ENCODE measurements at places on chromosomes 2 and 18. TPM values are rescaled to one million over a fixed set of nuclear protein-coding genes. Genes with fewer than 3 reads are reported as not detected.

The SETBP1 gene
- 0.08 TPM for total RNA-seq

The MOGAT1 gene
- total RNA-seq = not detected

The RAB17 gene
- total RNA-seq = 65.1 TPM

The PARD3B gene
- 3.9 TPM for total RNA-seq

The APOB gene
- not detected for total RNA-seq

The SMYD5 gene
- 45.9 TPM for total RNA-seq

The MEP1B gene
- total RNA-seq = not detected

The RDH14 gene
- total RNA-seq = 18.7 TPM

The FSHR gene
- total RNA-seq = not detected

The SERPINB3 gene
- total RNA-seq = not detected

The HOXD4 gene
- not detected for total RNA-seq

The ALPG gene
- not detected for total RNA-seq

The MFSD2B gene
- total RNA-seq = not detected

The C2orf81 gene
- total RNA-seq = 3.9 TPM

The PLEKHA3 gene
- total RNA-seq = 4.4 TPM

The KIF3C gene
- total RNA-seq = 1.9 TPM

The IWS1 gene
- 34.8 TPM for total RNA-seq

The C2orf42 gene
- 10.5 TPM for total RNA-seq

The SLC4A5 gene
- total RNA-seq = not detected

The DYSF gene
- not detected for total RNA-seq

The ASXL3 gene
- total RNA-seq = not detected

The UGT1A8 gene
- total RNA-seq = 43.6 TPM

The GCKR gene
- 0.76 TPM for total RNA-seq

The ERCC3 gene
- total RNA-seq = 28.8 TPM

The TMEM247 gene
- not detected for total RNA-seq

The EGR4 gene
- 2.2 TPM for total RNA-seq

The IL36B gene
- not detected for total RNA-seq

The NDC80 gene
- total RNA-seq = 19.4 TPM

The TGOLN2 gene
- total RNA-seq = 121 TPM

The CNTNAP5 gene
- not detected for total RNA-seq

The PLCD4 gene
- total RNA-seq = not detected

The KIF1A gene
- not detected for total RNA-seq

The ELOA2 gene
- total RNA-seq = not detected

The ALPP gene
- total RNA-seq = 1.1 TPM

The SOX11 gene
- total RNA-seq = not detected

The LINC00305 gene
- total RNA-seq = not detected

The ITGB6 gene
- total RNA-seq = 14.8 TPM

The ANTXR1 gene
- not detected for total RNA-seq

The C18orf32 gene
- total RNA-seq = 7.1 TPM

The CDCA7 gene
- total RNA-seq = 55.4 TPM

All from HT-29 (cell line).